ENCODE measurements at places on chromosomes 11 and 22.

DNA sequence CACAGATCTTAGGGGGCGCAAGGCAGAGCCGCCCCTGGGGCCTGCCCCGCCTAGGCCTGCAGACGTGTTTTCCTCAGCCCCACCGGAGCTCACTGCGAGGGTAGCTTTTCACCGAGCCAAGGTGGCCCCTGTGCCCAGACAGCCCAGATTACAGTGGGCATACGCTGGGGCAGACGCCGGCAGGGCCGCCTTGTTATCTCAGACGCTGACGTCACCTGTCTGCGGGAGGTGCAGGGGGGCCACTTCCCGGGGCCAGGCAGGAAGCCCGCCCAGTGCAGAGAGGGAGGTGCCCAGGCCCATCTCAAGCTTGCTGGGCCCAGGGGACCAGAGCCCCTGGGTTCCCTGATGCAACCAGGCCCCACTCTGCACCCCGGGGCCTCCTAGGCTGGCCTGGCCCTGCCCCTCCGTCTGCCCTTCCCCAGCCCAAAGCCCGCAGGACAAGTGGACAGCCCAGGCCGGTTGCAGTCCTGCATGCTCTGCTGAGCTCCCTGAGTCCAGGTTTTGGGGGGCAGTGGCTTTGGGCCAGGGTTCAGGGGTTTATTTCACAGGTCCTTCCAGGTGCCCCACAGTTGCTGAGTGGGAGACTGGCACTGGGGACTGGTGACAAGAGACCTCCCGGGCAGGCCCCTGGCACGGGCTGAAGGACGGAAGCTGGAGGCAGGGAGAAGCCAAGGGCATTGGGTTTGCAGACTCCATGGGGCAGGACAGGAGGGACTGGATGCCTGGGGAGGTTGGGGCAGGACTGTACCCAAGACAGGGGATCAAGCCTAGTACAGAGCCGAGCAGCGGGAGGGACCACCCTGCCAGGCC, 38.6 kb downstream of the IGF2 start:
- DNase-seq, result no peak

- DNase-seq, result no peak
These were observed 12.8 kb upstream of the FBXO3 start for GRCh38 chr11:33787076-33787475.

DNA sequence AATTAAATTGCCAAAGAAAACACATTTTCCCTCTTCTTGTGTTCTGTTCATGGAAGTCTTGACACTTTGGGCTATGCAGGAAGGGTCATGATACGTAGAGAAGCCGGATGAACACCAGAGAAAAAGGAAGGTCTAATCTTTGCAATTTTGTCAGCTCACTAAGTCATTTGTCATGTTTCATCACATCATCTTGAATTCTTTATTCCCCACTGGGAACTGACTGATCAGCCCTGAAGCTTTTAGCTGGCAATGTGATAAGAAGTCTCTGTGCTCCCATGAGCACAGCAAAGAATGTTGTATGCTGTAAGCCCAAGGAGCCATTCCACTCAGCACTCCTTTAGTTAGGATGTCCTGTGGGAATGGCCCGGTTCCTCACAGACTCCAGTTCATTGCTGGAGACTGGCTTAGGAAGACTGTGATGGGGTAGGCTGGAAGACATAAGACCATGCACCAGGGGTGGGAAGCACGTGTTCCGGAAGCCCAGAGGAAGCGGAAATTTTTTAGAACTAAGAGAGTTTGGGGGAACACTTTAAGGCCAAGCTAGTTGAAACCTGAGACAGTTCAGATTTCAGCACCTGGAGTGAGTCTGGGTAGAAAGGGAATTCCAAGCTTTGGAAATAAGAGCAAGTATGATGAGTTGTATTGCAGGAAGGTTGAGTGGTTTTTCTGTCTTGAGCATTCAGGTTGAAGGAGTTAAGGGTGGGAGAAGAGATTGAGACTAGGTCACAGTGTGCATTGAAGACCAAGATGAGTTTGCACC, 306.7 kb upstream of the MTNR1B start:
- no peak for DNase-seq

GRCh38 chr22:46619240-46619829, 851 bp upstream of the GRAMD4 start:
- DNase-seq, result no peak

DNA sequence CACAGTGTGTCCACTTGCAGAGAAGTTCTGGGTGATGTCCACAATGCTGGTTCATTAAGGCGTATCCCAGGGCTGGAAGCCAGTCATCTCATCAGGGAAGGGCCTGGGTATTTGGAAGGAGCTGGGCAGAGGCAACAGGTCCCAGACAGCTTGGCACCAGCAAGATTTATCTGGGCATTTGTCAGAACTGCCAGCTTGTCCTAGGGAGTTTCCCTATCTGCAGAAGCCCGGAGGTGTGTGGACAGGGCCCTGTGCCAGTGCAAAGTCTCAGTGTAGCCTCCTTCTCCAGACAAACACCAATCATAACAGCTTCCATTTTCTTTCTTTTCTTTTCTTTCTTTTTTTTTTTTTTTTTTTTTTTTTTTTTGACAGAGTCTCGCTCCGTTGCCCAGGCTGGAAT, 125.3 kb upstream of the TIMP3 start:
- no peak for DNase-seq

GRCh38 chr11:65440831-65441499, 18.4 kb downstream of the NEAT1 start:
- no peak for DNase-seq

DNA sequence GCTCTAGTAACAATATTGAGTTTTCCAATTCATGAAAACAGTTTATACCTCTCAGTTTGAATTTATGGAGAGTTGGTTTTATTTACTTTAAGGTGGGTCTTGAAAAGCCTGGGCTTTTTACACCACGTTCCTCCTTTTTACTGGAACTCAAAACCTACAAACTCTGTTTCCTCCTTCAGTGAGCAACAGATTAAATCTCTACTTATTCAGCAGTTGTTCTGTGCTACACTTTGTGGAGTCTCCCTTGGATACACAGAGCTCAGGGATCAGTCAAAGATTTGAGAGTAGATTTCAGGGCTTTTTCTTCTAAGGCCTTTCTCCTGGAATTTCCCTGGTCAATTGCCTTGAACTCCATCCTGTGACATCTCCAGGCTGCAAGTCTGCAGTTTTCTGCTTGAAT, 3.5 kb downstream of the NXPE1 start:
- no peak for DNase-seq

GRCh38 chr11:70826541-70827335, 425.6 kb downstream of the SHANK2 start:
- DNase-seq, result no peak

DNA sequence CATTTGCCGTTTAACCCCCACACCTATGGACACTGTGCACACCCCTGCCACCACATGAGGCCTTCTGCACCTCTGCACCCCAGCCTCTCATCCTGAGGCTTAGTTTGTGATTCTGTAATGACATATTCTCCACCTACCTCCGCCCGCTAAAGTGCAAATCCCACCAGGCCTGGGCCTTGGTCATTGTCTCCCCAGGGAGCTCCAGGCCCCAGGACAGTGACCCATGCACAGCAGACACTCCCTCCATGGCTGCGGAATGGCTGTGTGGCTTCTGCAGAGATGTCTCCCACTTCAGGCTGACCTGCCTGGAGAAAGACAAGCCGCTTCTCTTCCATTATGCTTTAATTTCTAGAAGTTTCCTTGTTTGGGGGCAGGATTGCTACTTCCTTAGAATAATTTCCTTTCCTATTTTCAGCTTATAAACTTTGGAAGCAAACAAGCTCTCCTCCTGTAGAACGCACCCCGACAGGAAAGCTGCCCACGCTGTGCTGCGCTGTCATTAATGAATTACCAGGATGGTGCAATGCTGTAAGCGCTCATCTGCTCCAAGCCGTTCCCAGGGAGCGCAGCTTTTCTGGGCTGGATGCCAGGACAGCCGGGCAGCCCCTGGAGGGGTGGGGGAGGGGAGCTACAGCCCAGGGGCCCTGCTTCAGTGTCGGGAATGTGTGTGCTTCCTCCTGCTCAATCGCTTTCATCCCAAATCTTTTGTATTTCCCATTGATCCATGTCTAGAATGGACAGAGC, 618.0 kb downstream of the BRD1 start:
- no peak for DNase-seq

- no peak for DNase-seq
These were observed 68.0 kb upstream of the ALX4 start for GRCh38 chr11:44377914-44378321.

DNA sequence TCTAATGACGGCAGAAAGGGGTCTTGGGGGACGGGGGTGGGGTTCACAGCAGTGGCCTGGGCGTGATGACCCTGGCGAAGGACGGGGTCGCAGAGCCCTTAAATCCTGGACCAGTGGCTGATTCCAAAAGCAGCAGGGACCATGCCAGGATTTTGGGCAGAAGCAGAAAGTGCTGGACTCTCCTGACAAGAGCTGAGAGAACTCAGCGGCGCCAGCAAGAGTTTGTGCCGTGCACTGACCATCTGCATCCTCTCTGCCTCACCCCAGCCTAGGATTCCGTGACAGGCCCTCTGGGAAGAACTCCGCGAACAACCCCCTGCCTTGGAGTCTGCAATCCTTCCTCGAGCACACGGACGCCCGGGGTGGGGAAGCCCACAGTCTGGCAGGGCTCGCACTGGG, 644 bp upstream of the NDUFV1 start:
- DNase-seq, result no peak

DNA sequence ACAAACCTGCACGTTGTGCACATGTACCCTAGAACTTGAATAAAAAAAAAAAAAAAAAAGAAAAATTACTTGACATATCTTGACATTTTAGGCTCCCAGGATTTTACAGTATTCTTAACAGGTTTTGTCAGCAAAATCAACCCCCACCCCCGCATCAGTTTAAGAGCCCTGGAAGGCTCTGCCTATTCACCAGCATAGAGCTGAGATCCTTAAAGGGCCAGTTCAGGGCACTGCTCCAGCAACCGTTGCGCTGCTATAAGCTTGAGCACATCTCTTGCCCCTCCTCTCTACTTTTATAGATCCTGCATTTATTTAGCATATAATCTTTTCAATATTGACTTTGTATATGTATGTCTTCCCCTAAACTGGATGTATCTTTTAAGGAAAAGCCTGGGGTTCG, 697 bp upstream of the PAFAH1B2 start:
- DNase-seq, result no peak

GRCh38 chr11:44988981-44989635, 38.4 kb upstream of the TP53I11 start:
- no peak for DNase-seq

- no peak for DNase-seq
These were observed 6.4 kb upstream of the TP53I11 start for GRCh38 chr11:44957040-44957515.

DNA sequence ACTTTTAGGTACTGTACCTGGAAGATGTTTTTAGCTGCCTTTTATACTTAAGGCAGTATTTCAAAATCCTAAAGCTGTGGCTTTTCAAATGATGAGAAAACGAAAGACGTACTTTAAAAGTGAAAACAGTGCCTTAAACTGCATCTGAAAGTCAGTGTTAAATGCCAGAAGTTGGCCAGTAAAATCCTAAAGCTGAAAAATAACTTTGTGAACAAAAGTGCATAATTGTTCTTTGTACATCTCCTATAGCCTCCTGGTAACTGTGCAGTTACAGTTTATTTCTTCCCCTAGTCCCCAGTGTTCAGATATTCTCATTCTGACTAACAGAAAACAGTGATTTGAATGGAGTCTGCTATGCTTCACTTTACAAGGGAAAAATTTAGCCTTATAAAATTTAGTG, 6.8 kb downstream of the EED start:
- no peak for DNase-seq

DNA sequence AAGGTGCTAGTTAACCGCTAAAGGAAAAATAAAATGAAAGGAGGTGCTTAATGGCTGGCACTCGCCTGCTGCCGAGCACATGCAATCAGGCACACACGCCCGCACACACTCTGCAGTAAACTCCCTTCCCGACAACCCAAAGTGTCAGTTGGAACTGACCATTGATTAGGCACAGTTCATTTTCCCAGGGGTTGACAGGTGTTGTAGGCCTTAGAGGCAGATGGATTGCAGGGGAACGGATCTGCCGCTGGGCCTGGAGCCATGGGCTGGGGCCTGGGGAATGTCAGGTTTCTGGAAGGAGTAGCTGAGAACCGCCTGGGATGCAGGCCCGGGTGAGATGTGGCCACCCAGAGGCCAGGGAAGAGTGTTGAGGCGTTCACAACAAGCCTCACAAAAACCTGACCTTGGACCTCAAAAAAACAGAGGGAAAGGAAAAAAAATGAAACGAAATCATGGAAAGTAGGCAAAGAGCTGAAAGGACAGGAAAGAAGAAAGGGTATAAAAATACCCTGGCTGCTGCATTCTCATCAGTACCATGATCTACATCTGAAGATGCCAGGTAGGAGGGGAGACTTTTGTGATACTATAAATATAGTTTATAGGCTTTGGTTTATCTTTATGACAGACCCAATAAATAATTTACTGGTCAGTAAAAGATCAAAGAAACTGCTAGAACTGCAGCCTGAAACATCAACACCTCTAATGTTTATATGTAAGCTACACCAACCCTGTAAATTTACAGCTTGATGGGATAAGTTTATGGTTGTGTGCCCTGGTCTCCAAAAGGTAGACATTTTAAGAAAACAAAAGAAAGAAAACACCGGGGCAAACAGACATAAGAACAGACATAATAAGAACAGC, 313.4 kb downstream of the BUD13 start:
- DNase-seq, result no peak

GRCh38 chr11:14374922-14375830, 16.2 kb upstream of the RRAS2 start:
- DNase-seq, result no peak

GRCh38 chr11:78022397-78023396, at the start of gene KCTD14:
Gene KCTD14, minus strand, starts transcription at chr11:78023276. Its CDS starts 27 bp downstream, at chr11:78023249.
- no peak for DNase-seq

- DNase-seq, result no peak
These were observed 31.7 kb downstream of the TEAD1 start for GRCh38 chr11:12705874-12706273.

DNA sequence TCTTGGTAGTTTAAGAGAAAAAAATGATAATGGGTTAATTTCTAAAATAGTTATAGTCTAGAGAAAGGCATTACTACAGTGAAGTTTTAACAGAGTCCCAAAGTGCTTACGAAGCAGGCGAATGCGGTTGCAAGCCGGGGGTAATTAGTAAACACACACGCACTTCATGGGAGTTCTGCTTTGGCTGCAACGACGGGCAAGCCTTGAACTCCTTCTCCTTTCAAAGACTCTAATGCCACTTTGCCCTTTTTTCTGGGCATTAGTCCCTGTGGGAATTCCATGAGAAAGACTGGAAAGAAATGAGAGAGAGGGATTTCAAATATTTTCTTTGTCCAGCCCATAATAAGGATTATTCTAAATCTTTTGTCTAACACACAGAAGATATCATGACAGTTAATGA, 66.1 kb downstream of the TENM4 start:
- DNase-seq, result no peak

Data from amniotic stem cell (primary cell).